PC-9 (cell line): ENCODE measurements at places on chromosomes 11 and 22. TPM values are rescaled to one million over a fixed set of nuclear protein-coding genes. Genes with fewer than 3 reads are reported as not detected.

Gene MAPK8IP1
- 13.6 and 18.8 TPM in 2 replicates for total RNA-seq

Gene LDLRAD3
- 15.9 and 19.5 TPM in 2 replicates for total RNA-seq

Gene HBD
- total RNA-seq, result not detected in 2 replicates

Gene ETS1
- 18.9 and 23.3 TPM in 2 replicates for total RNA-seq

Gene TTC28
- total RNA-seq, result 6.7 and 8.5 TPM in 2 replicates

Gene TESMIN
- 23.9 and 43.3 TPM in 2 replicates for total RNA-seq

Gene GAS2L1
- 15.2 and 16.6 TPM in 2 replicates for total RNA-seq

Gene NNMT
- total RNA-seq, result not detected in 2 replicates

GRCh38 chr11:10622957-10623791 lies 54.7 kb upstream of the LYVE1 start:
- no peak overlapping the region for H3K27ac ChIP-seq
- H3K4me3 ChIP-seq, result no peak overlapping the region
- no peaks in the 10 kb centered on the region for H3K4me1 ChIP-seq
- no peak for DNase-seq

GRCh38 chr11:27234043-27234668 lies 128.9 kb downstream of the CCDC34 start:
- no peaks in the 10 kb centered on the region for H3K36me3 ChIP-seq
- H3K27me3 ChIP-seq, result no peaks in the 10 kb centered on the region
- peak; percentile 8 for DNase-seq
- H3K4me1 ChIP-seq, result no peaks in the 10 kb centered on the region
- H3K27ac ChIP-seq, result no peak overlapping the region
- H3K4me3 ChIP-seq, result no peak overlapping the region

DNA sequence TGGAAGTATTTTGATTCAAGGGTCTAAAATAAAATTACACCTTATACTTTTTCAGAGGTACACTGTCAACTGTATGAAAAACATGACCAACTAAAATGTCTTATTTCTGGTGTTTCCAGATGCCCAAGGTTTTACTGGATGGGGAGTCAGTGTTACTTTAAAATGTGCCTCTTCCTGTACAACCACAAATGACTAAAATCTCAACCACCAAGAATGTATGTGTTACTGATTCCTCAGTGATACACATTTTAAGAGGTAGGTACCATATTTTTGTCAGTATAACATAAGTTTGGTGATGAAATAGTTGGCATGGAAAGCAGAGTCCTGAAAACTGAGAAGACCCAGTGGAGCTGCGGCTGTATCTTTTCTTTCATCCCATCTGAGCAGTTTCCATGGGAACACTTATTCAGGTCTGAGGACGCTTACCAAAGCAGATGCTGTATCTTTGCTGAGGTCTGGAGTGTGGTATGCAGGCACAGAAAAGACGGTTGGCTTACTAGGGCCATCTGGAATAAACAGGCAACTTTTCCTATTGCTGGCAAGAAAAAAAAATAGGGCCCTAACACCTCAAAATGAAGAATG lies 21.2 kb upstream of the TP53AIP1 start:
- H3K4me1 ChIP-seq, result no peaks in the 10 kb centered on the region
- DNase-seq, result no peak
- no peaks in the 10 kb centered on the region for H3K27me3 ChIP-seq
- H3K27ac ChIP-seq, result no peak overlapping the region
- no peaks in the 10 kb centered on the region for H3K36me3 ChIP-seq

GRCh38 chr11:70206982-70207376 lies 3.9 kb downstream of the FADD start:
- peaks cover 17% of the 10 kb centered on the region for H3K4me1 ChIP-seq
- H3K36me3 ChIP-seq, result peaks cover 30% of the 10 kb centered on the region
- H3K27me3 ChIP-seq, result no peaks in the 10 kb centered on the region
- DNase-seq, result no peak
- no peak overlapping the region for H3K4me3 ChIP-seq

DNA sequence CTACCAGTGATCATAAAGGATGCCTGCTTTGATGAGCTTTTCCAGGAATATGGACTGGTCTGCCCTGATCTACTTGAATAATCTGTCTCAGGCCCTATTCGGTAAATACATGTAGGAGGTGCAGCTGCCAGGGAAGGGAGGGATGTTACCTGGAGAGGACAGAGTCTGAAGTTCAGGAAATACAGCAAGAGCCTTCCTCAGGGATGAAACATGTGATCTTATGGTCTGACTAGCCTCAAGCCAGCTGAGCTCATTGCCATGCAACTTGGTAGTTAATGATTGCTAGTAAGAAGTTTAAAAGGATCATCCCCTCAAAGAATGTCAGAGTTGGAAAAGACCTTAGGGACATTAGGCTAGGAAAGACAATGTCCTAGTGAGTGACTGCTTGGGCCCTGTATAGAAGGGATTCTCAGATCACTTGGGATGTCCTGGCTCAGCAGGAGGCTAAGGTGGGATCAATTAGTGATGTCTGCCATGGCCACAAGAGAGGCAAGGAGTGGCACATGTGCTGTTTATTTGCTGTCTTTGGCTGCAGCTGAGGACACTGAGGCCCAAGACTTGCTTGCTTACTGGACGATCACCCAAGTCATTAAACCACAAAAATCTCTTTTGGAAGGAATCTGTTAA lies 18.5 kb downstream of the PTPRJ start:
- H3K4me1 ChIP-seq, result peaks cover 3% of the 10 kb centered on the region; the same call in 1 of the 2 replicates
- no peak overlapping the region for H3K27ac ChIP-seq
- no peak for DNase-seq
- no peak overlapping the region for H3K4me3 ChIP-seq
- no peaks in the 10 kb centered on the region for H3K27me3 ChIP-seq

- H3K36me3 ChIP-seq, result no peaks in the 10 kb centered on the region
- DNase-seq, result no peak
- H3K4me3 ChIP-seq, result no peak overlapping the region
- H3K27ac ChIP-seq, result no peak overlapping the region
These were observed 24.8 kb downstream of the SCGB1A1 start for GRCh38 chr11:62443390-62444235.

GRCh38 chr11:117823946-117824420 lies 561 bp downstream of the FXYD2 start:
- H3K27ac ChIP-seq, result no peak overlapping the region
- no peaks in the 10 kb centered on the region for H3K36me3 ChIP-seq
- H3K4me3 ChIP-seq, result no peak overlapping the region
- no peak for DNase-seq
- H3K4me1 ChIP-seq, result peaks cover 7% of the 10 kb centered on the region; the same call in 1 of the 2 replicates

- H3K27ac ChIP-seq, result no peak overlapping the region
- no peaks in the 10 kb centered on the region for H3K36me3 ChIP-seq
- no peak for DNase-seq
- no peaks in the 10 kb centered on the region for H3K4me1 ChIP-seq
- H3K27me3 ChIP-seq, result no peaks in the 10 kb centered on the region
These were observed 1984.1 kb upstream of the RAG2 start for GRCh38 chr11:38582151-38582550.

- H3K4me3 ChIP-seq, result no peak overlapping the region
- H3K36me3 ChIP-seq, result no peaks in the 10 kb centered on the region
- no peak for DNase-seq
- no peak overlapping the region for H3K27ac ChIP-seq
- H3K4me1 ChIP-seq, result no peaks in the 10 kb centered on the region
These were observed 7.5 kb downstream of the GNAZ start for GRCh38 chr22:23077627-23078461.

GRCh38 chr11:134045799-134046635 lies 22.9 kb upstream of the JAM3 start:
- H3K27me3 ChIP-seq, result peaks cover 89% of the 10 kb centered on the region
- H3K36me3 ChIP-seq, result no peaks in the 10 kb centered on the region
- H3K4me1 ChIP-seq, result no peaks in the 10 kb centered on the region
- no peak for DNase-seq
- no peak overlapping the region for H3K4me3 ChIP-seq

GRCh38 chr11:7527029-7527428 lies 13.2 kb downstream of the PPFIBP2 start:
- DNase-seq, result no peak
- H3K4me3 ChIP-seq, result no peak overlapping the region
- H3K36me3 ChIP-seq, result no peaks in the 10 kb centered on the region
- H3K4me1 ChIP-seq, result no peaks in the 10 kb centered on the region
- H3K27ac ChIP-seq, result no peak overlapping the region

DNA sequence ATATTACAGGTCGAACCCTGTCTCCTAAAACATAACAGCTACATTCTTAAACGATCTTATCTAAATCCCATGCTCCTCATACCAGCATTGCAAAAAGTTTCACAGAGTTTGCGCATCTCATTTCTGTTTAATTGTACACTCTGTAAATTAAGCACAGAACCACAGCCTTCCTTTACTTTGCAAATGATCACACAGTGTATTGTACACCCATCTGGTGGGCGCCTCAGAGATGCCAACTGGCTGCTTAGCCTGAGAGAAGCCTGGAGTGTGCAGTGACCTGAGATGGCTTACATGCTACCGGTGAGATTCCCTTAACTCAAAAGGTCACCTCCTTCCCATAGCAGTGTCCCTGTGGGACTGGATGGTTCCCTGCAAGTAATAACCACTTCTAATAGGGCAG lies 1077.3 kb downstream of the OPCML start:
- no peak overlapping the region for H3K27ac ChIP-seq
- no peak for DNase-seq
- H3K4me3 ChIP-seq, result no peak overlapping the region
- no peaks in the 10 kb centered on the region for H3K4me1 ChIP-seq
- no peaks in the 10 kb centered on the region; the same call in 1 of the 2 replicates for H3K27me3 ChIP-seq
- H3K36me3 ChIP-seq, result no peaks in the 10 kb centered on the region

DNA sequence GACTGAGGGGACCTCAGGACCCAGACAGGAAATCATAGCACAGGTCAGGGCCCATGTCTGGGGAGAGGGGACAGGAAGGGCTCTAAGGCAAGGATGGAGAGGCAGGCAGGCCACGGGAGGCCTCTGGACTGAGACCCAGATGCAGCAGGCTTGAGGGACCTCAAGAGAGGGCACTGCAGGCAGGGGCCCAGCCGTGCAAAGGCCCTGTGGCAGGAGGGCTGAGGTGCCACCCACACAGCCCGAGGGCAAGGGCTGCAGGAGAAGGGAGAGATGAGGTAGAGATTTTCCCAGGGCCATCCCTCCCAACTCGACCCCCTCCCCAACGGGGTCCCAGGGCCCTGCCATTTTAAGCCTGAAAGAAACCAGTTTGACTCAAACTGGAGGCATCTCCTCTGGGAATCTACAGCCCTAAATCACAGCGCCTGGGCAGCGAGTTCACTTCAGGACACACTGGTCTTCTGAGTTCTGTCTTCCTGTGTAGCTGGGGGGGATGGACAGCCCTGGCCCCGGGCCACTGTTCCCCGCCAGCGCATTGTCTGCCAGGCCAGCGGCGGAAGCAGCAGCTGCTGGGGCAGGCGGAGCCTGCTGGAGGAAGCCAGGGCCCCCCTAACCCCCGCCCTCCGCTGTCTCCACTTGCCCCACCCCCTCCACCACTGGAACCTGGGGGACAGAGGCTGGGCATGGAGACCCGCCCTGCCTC lies 20.3 kb upstream of the WNT7B start:
- peak overlapping the region; percentile 2; the same call in 1 of the 2 replicates for H3K4me3 ChIP-seq
- H3K36me3 ChIP-seq, result no peaks in the 10 kb centered on the region
- H3K27ac ChIP-seq, result no peak overlapping the region
- peak; percentile 91 for DNase-seq
- H3K4me1 ChIP-seq, result peaks cover 14% of the 10 kb centered on the region
- H3K27me3 ChIP-seq, result no peaks in the 10 kb centered on the region

DNA sequence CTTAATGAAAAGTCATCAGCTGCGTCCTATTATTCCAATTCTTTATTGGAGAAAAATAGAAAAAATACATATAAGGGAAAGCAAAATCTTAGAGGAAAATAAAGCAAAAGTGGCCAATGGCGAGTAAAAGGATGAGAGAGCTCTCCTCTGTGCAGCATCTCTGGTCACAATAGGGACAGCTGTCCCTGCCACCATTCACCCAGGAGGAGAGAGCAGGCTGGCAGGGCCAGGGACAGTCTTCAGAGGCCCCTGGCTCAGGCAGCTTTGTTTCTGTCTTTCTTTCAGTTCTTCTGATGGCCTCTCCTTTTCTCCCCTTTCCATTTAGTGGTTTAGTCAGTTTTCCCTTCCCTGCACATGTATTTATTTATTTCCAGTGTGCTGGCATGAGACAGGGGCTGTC lies 941.3 kb downstream of the NTM start:
- no peaks in the 10 kb centered on the region for H3K4me1 ChIP-seq
- DNase-seq, result no peak
- no peak overlapping the region for H3K4me3 ChIP-seq
- H3K27ac ChIP-seq, result no peak overlapping the region
- H3K27me3 ChIP-seq, result no peaks in the 10 kb centered on the region

- DNase-seq, result no peak
- no peak overlapping the region for H3K4me3 ChIP-seq
- no peak overlapping the region for H3K27ac ChIP-seq
- H3K4me1 ChIP-seq, result no peaks in the 10 kb centered on the region
- no peaks in the 10 kb centered on the region for H3K27me3 ChIP-seq
These were observed 15.3 kb downstream of the TAB1 start for GRCh38 chr22:39414886-39415285.

DNA sequence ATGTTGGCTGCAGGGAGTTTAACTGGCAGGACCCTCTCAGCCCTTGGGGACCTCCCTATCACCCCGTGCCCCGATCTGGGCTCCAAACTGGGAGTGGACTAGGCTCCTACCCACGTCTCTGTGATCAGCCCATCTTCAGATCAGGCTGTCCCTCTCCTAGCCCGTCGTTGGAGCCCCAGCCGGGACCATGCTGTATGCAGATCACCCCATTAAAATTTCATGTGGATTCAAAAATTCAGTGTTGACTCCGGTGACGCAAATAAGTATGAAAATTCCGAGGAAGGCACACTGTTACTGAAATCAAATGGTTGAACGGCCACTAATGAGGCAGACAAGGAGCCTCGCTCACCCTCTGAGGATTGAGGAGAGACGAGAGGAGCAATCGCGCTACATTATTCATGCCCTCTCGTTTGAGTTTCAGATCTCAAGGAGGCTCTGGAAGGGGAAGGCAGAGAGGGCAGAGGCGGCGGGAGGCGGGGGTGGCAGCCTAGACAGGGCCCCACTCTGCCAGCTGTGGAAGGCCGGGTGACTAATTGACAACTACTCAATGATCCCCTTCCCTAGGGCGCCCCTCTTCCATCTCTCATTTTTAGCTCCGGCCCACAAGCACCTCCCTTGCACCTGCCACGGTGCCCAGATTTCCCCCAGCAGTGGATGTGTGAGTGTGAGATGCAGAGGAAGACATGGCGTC lies 255.4 kb downstream of the MIAT start:
- H3K4me3 ChIP-seq, result no peak overlapping the region
- H3K27me3 ChIP-seq, result peaks cover 95% of the 10 kb centered on the region
- DNase-seq, result no peak
- no peaks in the 10 kb centered on the region for H3K36me3 ChIP-seq

DNA sequence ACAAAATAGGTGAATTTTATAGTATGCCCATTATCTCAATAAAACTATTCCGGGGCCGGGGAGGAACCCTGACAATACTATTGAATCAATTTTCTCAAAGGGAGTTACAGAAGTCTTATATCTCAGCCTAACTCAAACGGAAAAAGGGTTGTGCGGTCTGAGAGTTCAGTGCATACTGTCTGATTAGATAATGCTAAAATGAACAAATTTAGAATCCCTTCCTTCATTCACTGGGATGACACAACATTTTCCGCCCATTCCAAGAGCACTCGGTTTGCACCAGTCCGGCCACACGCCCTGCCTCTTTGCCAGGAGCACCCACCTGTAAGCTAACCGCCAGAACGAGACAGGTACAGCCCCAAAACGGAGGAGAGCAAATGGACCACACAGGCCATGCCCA lies 50.0 kb upstream of the NFRKB start:
- H3K36me3 ChIP-seq, result no peaks in the 10 kb centered on the region
- no peaks in the 10 kb centered on the region for H3K27me3 ChIP-seq
- H3K27ac ChIP-seq, result no peak overlapping the region
- no peak for DNase-seq
- no peak overlapping the region for H3K4me3 ChIP-seq
- H3K4me1 ChIP-seq, result no peaks in the 10 kb centered on the region
